Upper lobe of left lung (tissue), 6 donors: ENCODE measurements at places on chromosomes 16 and 17.

DNA sequence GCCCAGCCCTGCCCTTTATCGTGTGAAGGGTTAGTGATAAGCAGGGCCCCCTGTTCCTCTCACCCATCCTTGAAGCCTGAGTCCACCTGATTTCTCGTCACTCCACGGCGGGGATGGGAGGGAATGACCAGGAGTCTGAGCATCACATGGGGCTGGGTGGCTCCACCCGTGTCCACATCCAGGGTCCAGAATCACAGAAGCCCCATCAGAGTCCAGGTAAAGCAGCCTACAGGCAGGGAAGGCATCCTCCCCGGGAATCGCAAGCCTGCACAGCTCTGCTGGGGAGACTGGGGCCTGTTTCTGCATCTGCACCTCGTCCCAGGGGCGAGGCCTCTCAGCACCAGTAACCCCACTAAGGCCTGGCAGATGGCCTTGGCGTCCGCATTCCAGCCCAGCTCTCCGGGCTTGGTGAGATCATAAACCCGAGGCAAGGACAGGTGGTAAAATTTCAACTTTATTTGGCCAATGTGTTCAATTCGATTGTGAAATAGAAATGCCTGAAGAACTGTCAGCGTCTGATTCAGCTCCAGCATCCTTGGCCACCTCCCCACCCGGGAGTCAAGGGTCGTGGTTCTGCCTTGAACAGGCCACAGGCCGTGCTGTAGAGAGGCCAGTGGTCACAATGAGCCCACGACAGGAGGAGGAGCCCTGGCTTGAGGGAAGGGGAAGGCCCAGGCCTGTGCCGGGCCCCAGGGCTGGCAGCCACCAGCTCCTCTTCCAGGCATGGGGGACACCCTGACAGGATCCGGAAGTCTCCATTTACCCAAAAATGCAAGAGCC, 8.1 kb upstream of the PPP1R27 start:
- DNase-seq: peak; percentile 50

DNA sequence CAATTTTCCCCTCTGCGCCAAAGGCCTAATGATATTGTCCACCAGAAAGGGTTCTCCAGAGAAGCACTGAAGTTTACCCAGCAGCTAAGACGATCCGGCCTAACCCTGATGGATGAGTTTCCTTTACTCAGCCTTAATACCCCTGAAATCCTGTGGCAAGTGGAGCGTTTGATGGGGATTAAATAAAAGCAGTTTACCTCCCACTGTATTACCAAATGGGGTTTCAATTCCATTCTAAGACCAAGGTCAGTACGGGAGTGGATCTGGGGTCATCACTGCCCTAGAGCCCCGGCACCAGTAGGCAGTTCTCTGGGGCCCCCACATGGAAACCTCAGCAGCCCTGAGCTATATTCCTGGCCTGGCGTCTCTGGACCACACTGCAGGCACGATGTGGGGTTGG, 97.1 kb upstream of the NOL11 start:
- no peak for DNase-seq

GRCh38 chr17:5780476-5780875, 196.2 kb upstream of the NLRP1 start:
- no peak for DNase-seq

DNA sequence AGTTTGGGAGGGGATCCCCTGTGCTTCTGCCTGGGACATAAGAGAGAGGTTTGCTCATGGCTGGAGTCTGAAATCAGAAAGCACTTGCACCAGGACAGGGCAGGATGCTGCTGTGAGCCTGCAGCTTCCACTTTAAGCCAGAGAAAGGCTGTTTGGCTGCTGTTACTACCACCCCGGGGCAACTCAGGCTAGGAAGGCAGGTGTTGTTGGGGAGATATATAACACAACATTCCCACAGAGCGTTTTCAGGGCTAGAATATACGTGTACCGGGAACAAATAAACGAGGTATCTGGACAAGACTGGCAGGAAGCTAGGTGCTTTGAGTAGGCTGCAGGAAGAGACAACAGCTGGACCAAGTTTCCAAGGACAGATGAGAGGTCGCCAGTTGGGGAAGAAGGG, 313.3 kb upstream of the CCL2 start:
- no peak for DNase-seq

DNA sequence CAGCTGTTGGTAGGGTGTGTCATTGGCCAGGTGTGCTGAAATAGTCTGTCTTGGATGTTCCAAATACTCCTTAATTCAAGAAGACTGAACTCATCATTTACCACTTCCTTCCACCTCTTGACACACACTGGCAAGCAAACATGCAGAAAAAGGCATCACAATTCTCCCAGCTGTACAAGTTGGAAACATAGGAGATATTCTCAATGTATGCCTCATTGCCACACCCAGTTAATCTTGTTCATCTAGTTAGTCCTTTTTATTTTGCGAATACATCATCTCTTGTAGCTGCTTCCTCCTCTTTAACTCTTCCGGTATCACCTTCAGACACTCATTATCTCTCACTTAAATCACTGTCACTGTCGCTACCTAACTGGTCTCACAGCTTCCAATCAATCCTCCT, 75.1 kb upstream of the GOT2 start:
- no peak for DNase-seq
